CD8-positive, alpha-beta T cell (primary cell): ENCODE measurements at places on chromosomes 12 and 14.

- no peak for DNase-seq
Observed at GRCh38 chr14:21694425-21694824, 20.8 kb upstream of the OR4E1 start.

DNA sequence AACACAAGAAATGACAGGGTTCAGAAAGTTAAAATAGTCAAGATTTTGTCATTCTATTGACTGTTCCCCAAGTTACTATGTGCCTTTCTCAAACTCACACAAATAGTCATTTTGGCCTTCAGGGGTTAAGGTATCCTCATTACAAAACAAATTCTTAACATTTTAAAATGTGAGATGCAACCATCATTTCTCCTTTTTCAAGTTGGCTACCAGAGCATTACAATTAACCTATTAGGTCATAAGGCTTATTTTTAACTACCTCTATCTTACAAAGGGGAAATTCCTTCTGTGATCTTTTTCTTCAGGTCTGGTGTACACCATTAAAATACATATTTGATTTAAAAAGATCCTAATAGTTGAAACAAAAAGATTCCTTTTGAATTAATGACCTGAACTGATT, 61.2 kb downstream of the SLC38A1 start:
- DNase-seq, result no peak

DNA sequence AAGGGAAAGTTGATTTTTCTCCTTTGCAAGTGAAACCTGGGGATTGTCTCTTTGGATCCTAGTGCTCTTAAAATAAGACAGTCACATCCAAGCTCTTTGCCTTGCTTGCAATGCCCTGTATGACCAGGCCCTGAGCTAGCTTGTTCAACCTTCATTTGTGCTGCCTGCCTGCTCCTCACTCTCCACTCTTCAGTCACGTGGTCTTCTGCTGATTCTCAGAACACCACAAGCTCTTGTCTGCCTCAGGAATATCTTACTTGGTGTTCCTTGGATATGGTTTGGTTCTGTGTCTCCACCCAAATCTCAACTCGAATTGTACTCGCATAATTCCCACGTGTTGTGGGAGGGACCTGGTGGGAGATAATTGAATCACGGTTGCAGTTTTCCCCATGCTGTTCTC, 318.7 kb downstream of the RMST start:
- no peak for DNase-seq

DNA sequence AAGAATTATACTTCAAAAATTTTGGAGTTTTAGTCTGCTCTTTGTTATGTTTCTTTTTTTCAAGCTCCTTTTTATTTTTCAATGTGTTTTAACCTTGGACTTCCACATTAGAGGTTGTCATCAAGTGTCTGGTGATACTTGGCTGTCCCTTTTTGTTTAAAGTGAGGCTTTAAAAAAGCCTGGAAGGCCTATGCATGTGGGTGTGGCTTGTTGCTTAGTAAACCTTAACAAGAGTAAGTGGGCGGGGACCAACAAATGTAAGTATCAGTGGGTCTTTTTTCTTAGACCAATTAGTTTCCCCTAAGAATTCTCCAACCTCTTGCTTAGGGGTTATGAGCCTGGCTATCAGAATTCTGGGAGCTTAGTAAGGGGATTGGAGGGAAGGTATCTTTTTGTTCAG, 26.4 kb downstream of the HCFC2 start:
- no peak for DNase-seq

GRCh38 chr12:64193931-64194330, 28.2 kb downstream of the KICS2 start:
- no peak for DNase-seq
